ENCODE measurements at places on chromosomes 4 and X.

DNA sequence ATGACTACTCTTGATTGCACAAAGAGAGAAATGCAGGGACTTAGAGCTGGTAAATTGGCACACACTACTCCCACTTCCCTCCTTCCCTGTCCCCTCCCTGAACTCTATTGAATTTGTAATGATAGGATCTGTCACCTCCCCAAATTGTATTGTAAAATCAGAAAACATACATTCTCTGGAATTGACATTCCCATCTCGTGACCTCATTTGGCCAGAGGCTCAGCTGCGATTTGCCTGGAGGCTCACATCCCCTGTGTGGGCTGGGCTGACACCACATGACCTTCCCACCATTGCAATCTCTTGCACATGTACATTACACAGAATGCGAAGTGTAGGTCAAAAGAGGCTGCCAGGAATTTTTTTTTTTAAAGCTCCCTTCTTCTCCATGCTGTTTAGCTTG lies 172.1 kb downstream of the MID1IP1 start:
- no peak for DNase-seq

- no peak for DNase-seq
Measured at GRCh38 chr4:5710065-5710960, 688 bp upstream of the EVC start.

DNA sequence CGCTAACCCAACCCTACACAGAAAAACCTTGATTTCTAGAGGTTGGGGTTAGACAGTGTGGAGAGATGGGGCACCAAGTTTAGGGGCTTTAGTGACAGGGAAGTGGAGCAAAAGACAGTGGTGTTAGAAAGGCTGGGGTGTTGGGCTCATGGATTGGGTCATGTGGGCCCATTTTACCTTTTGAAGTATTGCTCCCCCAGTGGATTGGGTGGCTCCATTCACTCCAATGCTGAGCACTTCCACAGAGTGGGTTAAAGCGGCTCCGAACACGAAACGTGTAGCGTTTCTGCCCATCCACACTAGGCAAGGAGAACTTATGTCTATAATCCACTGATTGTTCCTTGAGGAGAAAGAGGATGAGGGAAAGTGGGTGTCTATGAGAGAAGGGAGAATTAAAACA lies 2.3 kb downstream of the IL2RG start:
- no peak for DNase-seq

- DNase-seq, result peak; percentile 85
Measured at GRCh38 chr4:86977621-86978184, 42.9 kb downstream of the AFF1 start.

Data from HT1080 (cell line).